ENCODE measurements at places on chromosomes 2 and 18.

DNA sequence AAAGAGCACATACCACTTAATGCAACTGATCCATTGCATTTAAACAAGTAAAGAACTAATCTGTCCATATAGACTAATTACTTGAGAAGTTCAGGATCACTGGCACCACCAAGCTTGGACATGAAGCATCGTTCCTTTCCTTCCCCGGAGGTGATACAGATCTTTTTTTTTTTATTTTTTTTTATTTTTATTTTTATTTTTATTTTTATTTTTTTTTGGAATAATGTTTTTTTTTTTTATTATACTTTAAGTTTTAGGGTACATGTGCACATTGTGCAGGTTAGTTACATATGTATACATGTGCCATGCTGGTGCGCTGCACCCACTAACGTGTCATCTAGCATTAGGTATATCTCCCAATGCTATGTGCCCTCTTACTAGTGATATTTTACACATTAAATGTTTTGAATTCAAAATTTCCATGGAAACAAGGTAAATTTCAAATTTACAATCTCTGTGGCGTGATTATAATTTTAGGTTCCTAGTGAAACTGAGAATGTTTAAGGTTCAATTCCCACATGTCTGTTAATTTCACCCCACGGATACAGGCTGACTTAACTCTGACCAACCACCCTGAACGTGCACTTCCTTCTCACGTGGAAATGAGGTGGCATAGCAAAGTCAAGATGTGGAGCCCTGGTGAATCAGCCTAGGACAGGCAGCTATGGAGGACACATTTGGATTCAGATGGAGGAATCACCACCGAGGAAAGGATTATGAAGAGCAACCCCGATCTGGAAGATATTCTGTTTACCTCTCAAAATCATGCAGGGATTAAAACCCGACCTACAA lies 101.6 kb upstream of the THOC1 start:
- no peak for DNase-seq

- DNase-seq: no peak
Observed at GRCh38 chr2:241885946-241886643, 16.6 kb downstream of the RTP5 start.

DNA sequence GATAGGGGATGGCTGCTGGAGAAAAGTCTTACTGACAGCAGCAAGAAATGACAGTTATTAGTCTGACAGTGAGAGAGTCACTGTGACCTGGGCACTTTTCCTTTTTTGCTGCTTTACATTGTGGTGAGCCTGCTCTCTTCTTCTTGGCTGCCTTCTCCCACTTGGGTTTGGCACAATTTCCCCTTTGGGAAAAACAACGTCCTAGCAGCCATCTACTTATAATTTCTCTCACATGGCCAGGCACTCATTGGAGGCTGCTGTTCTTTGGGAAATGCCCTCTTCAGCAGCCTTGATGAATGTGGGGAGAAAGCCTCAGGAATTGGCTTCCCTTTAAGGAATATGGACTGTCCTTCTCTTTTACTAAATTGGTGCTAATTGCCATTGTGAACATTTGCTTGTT lies 60.4 kb upstream of the SLC1A4 start:
- DNase-seq: no peak

- DNase-seq: no peak
Observed at GRCh38 chr2:190726255-190726654, 77.4 kb downstream of the NAB1 start.

DNA sequence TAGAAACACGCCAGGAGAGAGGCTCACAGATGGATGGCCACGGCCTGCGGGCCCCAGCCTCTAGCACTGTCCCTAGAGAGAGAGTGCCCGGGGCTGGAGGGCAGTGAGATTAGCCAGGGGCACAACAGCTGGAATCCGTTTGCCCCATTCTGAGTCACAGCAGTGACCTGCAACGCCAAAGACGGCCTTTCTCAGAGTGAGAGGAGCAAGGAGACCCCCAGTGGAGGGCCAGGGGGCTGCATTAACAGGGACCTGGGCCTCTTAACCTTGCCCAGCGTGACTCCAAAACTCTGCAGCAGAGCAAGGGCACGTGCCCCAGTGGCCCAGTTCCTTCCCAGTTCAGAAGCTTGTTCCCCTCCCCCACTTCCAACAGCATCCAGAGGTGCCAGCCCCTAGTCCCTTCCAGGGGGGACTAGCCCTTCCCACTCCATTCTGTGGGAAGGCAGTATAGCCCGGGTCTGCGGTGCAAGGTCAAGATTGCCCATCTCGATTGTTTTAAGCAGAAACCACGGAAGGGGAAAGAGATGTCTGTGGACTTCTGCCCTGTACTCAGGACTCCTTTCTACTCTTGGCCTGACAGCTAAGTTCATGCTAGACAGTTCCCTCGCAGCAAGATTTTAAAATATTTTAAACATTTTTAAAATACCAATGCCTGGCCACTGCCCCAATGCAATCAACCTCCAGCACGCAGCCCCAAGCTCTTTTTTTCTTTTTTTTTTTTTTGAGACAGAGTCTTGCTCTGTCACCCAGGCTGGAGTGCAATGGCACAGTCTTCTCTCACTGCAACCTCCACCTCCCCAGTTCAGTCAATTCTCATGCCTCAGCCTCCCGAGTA lies 50.9 kb upstream of the BIN1 start:
- DNase-seq: no peak

DNA sequence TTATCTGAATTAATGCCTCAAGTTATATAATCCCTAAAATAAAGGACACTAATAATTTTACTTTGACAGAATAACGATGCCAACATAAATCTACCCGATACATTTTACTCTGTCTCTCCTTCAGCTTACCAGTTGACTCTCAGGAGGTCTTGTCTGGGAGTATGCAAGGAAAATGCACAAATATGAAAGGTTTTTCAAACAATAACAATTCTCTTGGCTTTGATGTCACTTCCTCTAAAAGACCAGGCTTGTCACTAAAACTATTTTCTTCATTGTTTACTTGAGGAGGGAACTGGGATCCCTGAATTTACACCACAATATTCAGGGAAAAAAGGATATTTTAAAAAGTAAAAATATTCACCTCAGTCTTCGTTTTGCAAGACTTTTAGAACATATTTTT lies 97.2 kb downstream of the SOS1 start:
- DNase-seq: no peak

DNA sequence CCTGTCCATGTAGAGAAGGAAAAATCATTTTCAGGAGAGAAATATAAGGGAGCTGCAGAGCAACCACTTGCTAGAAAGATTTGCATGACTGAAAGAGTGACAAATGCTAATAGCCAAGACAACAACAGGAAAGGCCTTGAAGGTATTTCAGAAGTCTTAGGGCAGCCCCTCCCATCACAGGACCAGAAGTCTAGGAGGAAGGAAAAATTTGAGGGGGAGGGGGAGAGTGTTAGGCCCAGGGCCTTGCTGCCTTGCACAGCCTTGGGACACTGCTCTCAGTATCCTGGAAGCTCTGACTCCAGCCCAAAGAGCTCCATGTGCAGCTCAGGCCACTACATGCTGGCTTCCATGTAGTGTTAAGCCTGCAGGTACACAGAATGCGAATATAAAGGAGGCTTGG lies 266.9 kb downstream of the GLI2 start:
- no peak for DNase-seq

DNA sequence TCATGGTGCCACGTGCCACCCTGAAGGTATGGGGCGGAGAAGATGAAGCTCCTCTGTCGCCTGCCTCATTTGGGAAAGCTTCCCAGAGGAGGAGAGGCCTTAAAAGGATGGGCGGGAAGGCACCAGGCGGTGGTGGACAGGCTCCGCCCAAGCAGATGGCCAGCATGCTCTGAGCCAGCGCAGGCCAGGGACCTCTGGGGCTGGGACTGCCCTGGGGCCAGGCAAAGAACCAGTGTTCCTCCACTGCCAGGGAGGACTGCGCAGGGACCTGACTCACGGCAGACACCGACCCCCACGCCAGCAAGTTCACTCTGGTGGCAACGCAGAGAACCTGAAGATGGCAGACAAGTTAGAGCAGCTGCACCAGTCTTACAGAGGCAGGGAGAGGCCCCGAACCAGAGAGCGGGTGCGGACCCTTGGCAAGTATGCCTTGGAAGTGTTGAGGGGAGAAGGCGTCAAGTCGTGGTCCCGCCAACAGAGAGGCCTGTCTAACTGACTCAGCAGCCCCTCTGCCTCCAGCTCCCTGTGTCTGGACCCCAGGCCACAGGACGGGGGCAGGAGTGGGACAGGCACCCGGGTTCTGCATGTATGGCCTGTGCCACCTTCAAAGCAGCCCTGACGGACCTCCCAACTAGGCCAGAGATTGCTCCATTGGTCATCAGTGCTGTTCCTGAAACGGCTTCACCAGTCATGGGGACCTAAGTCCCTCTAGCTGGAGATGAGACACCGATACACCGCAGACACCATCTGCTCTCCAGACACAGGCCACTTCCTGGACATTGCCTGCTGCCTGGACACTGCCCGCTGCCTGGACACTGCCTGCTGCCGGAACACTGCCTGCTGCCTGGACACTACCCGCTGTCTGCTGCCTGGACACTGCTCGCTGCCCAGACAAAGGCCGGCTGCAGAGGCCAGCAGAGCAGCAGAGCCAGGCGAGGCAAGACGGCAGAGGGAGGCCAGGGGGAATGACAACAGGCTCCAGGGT lies 124.7 kb downstream of the HDAC4 start:
- DNase-seq: peak; percentile 25

DNA sequence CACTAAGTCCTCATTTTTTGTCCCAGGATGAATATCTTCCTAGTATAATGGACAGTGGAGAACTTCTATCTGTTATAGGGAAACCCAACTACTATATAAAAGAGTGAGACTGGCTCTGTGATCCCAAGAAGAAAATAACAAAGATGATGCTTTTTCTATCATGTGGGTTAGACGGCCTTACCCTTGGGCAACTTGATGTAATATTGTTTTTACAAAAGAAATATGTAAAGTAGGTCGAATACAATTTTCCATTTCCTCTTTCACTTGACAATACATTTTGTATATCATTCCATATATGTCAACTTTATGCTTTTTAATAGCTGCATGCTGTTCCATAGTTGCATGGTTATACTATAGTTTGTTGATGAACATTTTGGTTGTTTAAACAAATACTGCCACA lies 87.5 kb upstream of the SESTD1 start:
- DNase-seq: no peak

- peak; percentile 74 for DNase-seq
Observed at GRCh38 chr2:66433945-66434678, 813 bp upstream of the MEIS1 start.

All from HT-29 (cell line).